Common myeloid progenitor, CD34-positive (primary cell): ENCODE measurements at places on chromosomes 6 and 20.

- DNase-seq: no peak
Measured at GRCh38 chr20:4926531-4927156, 74.7 kb downstream of the SLC23A2 start.

DNA sequence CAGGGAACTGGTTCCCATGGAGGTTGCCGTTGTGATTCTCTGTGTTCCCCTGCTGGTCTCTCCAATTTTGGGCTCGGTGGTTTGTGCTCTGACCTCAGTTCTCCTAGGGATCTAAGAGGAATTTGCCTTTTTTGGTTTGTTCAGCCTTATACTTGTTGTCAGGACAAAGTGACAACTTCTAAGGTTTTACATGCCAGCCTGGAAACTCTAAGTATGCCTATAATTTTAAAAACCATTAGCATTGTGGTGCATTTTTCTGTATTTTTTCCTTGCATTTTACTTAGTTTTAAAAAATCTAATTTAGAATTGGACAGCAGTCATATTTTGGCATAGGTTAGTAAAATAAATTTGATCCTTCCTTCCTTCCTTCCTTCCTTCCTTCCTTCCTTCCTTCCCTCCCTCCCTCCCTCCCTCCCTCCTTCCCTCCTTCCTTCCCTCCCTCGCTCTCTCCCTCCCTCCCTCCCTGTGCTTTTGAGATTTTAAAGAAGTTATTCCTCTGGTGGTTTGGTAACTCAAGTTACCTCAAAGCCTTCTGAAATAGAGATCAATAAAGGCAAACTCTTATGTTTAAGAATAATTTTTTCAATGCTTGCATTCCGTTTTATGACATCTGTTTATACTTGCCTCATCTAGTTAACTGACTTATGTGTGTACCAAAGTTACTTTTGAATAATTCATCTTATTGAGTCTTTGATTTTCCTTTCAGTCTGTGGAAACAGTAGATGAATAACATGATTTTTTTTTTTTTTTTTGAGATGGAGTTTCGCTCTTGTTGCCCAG is 141.3 kb upstream of the RGS17 start:
- no peak for DNase-seq

DNA sequence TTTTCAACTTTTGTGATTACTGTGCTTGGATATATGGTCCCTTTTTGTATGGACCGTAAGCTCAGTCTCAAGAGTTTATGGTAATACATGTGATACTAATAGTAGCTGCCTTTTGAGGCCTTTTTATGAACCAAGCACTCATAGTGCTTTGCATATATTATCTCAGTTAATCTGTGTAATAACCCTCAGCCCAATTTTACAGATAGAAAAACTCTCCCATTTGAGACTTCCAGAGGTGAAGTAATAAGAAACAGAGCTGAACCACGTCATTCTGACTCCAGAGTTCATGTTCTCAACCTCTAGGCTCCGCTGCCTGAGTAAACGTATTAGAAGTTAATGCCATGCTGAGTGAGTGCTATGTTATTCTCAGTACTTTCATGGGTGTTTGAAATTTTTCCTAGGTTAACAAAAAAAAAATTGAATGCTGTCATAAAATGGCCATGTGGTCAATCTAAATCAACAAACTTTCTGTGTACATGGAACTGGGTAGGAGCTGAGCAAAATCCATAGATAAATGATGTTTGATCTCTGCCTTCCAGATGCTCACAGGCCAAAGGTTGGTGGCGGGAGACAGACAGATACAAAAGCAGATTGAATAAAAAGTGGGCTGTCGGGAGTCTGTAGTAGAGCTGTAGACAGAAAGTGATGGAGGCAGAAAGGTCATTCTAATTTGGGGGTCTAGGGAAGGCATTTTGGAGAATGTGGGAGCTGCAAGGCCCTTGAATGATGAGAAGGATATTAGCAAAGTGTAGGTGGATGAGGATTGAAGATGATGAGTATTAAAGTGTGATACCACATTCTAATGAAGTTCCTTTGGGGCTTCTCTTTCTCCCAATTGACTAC is 22.6 kb upstream of the ELOVL2 start:
- DNase-seq: no peak

DNA sequence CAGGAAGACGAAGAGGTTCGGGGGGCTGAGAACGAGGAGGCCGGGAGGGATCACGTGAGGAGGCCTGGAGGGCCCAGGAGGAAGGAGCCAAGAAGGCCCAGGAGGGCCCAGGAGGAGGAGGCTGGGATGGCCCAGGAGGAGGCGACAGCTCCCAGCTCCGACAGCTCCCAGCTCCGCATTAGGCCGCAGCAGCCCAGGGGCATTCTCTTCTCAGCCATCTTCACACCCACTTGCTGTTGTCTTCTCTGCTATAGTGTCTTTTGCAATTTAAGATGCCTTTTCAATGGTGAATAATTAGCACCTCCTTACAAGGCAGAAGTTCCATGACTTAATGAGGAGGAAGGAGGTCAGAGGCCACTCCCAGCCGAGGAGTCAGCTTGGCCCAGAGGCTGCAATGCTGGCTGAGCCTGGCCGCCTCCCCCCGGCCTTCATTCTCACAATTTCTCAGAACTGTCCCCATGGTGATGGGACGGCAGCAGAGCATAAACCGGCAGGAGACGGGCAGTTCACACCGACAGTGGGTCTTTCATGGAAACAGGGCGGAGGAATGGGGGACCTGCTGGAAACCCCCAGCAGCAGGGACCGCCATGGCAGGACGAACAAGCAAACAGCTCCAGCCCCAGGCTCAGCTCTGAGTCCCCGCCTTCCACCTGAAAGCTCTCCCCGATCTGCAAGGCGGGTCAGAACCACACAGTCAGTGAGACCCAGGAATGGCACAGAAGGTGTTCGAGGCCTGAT is 45.1 kb downstream of the WDR27 start:
- DNase-seq: no peak

GRCh38 chr20:926670-927069 is 10.5 kb upstream of the ANGPT4 start:
- no peak for DNase-seq

GRCh38 chr6:11858439-11858838 is 79.8 kb upstream of the ADTRP start:
- DNase-seq: no peak

GRCh38 chr6:7129784-7130569 is 22.2 kb downstream of the RREB1 start:
- DNase-seq: peak; percentile 68

GRCh38 chr20:57400231-57400701 is 9.1 kb downstream of the RBM38 start:
- DNase-seq: peak; percentile 32

- DNase-seq: no peak
Measured at GRCh38 chr6:9044426-9044825, 609.1 kb upstream of the SLC35B3 start.

DNA sequence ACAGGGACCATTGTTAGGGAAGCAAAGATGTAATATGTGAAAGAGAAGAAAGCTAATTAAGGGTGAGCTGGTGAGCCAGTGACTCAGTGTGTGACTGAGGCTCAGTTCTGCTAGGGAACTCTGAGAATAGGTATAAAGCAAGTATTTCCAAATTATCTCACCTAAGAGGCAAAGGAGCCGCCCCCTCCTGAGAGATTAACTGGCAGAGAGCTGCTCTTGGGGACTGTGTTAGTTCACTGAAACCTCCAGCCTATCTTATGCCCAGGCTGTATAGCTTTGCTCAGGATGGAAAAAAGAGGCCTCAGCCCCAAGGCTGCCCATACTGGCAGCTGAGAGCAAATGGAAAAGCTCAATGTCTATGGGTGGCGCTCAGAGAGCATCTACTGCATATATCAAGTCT is 152.0 kb downstream of the PAK5 start:
- DNase-seq: no peak

GRCh38 chr6:14278446-14278845 is 160.9 kb downstream of the CD83 start:
- no peak for DNase-seq
